ENCODE measurements at places on chromosomes 6 and 20.

- peak; percentile 92 for DNase-seq
Observed at GRCh38 chr6:33840048-33840926, 36.5 kb upstream of the MLN start.

DNA sequence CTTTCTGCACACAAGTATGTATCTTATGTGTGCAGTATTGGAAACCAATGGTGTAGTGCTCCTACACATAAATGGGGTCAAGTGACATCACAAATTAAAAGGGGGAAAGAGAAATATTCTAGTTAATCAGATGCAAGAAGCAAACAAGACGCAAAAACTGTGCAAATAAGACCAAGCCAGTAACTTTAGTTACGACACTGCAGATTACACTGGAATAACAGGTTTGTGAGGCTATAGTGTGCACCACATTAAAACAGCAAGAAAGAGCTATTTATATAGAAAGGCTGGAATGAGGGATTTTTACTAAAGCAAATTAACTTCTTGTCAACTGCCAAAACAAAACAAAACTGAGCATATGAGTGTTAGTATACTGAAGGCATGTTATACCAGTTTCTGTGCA, 45.8 kb downstream of the NR2E1 start:
- DNase-seq: no peak

DNA sequence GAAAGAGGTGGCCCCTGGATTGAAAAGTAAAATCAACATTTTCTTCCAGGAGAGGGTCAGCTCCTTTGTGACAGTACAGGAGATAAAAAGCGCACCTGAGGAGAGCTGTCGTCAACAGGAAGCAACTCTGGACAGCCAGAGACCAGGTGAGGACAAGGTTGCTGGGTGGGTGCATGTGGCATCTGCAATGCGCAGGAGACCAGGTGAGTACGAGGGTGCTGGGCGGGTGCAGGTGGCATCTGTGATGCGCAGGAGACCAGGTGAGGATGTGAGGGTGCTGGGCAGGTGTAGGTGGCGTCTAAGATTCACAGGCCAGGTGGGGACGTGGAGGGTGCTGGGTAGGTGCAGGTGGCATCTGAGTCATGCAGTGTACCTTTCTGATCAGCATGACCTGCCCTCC, 38.4 kb downstream of the WDR27 start:
- DNase-seq: no peak

GRCh38 chr20:46354207-46354555, 45.9 kb upstream of the CDH22 start:
- no peak for DNase-seq

DNA sequence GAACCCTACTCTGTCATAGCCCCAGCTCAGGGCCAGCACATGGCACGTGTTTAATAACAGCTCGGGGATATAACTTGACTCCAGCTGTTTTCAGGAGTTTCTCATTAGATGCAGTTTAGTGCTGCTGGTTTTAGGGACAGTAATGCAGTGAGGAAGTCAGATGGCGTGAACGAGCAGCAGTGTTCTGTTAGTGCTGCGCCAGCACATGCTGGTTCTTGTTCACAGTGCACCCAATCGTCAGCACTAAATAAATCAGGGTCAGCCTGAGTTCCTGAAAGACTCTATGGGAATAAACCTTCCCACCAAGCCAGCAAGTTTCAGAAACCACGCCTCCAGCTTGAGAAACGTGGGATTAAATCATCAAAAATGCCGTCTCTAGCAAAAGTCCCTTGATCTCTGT, 235.9 kb upstream of the SUPT3H start:
- no peak for DNase-seq

DNA sequence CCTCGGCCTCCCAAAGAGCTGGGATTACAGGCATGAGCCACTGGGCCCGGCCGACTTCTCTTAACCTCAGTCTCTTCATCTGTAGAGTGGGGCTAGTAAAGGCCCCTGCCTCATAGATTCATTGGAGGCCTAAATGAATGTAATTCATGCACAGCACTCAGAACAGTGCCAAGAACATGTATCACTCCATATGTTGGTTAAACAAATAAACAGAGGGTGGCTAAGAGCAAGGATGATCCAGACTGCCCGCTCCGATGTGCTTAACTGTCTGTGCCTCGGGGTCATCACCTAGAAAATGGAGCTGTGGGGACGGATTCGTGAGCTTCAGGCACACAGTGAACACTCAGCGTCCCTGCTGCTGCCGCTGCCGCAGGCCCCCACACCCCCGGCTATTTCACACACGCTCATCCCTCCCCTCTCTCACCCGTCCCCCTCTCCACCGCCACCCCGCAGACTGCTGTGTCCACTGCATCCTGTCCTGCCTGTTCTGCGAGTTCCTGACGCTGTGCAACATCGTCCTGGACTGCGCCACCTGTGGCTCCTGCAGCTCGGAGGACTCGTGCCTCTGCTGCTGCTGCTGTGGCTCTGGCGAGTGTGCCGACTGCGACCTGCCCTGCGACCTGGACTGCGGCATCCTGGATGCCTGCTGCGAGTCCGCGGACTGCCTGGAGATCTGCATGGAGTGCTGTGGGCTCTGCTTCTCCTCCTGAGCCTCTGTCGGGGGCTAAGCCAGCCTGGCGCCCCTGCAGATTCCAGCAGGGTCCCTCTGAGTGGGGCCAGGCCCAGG, 14.8 kb downstream of the MDFI start:
- no peak for DNase-seq

DNA sequence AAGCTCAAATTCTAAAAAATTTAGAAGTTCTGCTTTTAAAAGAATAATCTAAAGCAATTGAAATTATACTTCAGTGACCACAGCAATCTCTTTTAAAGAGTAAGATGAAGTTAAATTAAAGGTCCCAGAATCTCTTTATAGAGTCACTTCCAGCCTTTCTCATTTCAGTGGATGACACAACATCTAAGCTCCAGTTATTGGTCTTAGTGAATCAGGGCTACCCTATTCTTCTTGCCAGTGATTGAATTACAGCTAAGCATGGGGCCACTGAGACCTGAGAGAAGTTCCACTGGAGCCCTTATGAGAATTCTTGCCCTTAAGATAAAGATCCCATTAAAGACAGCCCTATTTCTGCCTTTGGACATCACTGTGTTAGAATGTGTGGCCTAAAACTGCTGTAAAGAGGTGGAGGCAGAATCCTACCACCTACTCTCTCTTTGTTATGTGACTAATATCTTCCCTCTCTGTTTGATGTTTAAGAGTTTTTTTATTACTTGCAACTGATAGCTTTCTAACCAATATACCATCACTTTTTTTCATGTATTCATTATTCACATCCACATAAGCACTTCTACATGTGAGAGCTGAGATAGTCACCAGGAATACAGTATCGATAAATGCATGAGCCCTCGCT, 128.6 kb downstream of the UNC5CL start:
- DNase-seq: no peak

DNA sequence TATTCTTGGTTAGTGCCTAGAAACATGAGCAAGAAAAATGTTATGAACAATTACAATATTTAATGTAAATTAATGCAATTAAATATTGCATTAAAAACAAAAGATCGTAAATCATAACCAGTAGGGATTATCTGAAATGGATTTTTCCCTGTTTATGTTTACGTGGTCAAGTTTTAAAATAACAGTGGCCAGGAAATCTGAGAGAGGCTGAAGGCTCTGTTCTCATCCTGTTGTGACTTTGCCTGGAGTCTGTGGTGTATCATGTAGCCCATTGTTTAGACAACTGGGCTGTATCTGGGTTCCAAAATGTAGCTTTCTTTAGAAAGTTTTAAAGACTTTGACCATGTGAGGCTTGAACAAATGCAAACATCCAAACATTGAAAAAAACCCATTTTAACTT, 2.4 kb downstream of the MYO6 start:
- DNase-seq: no peak

GRCh38 chr6:35544769-35545361, 32.2 kb upstream of the TULP1 start:
- no peak for DNase-seq

GRCh38 chr6:155253337-155253736, 10.5 kb upstream of the CLDN20 start:
- no peak for DNase-seq

DNA sequence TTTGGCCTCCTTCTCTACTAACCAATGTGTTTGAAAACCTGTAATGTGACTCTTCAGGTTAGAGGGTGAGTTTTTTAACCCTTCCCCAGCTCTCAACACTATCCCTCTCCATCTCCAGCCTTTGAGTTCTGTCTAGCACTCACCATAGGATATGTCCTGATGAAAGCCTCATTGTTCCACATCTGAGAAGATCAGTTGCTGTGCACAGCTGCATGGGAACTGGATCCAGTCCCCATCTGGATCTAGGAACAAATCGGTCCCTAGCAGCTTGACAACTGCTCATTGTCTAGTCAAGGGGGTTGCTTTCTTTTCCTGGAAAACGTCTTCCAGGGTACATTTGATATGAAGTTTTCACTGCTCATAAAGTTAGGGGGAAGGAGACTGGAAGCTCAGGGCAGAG, 45.4 kb upstream of the AGPAT4 start:
- DNase-seq: no peak

DNA sequence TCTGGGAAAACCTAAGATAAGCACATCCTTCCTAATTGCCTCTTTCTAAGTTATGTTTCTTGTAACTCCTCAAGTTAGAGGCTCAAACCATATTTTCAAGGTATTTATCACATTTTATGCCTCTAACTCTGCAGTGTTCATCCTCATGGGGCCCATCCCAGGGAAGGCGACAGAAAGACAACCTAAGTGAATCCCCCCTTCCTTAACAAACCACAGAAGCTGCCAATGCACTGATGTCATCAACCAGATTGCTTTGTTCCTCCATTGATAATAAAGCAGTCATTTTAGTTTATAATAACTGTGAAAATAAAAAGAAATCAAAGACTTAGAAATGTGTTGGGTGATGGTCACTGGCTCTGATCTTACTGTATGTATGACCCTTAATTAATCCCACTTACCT, 119.5 kb upstream of the TCF21 start:
- no peak for DNase-seq

GRCh38 chr6:136326038-136326553, 36.5 kb upstream of the BCLAF1 start:
- peak; percentile 7 for DNase-seq

- DNase-seq: no peak
Observed at GRCh38 chr20:20292472-20292871, 75.4 kb upstream of the INSM1 start.

GRCh38 chr6:26185004-26185403, 97.8 kb downstream of the HFE start:
- DNase-seq: no peak

GRCh38 chr20:37915800-37916570, 13.1 kb downstream of the VSTM2L start:
- no peak for DNase-seq

- DNase-seq: no peak
Observed at GRCh38 chr20:35730583-35731468, 11.2 kb downstream of the RBM39 start.

GRCh38 chr20:17024513-17025119, 202.2 kb upstream of the PCSK2 start:
- DNase-seq: peak; percentile 85

DNA sequence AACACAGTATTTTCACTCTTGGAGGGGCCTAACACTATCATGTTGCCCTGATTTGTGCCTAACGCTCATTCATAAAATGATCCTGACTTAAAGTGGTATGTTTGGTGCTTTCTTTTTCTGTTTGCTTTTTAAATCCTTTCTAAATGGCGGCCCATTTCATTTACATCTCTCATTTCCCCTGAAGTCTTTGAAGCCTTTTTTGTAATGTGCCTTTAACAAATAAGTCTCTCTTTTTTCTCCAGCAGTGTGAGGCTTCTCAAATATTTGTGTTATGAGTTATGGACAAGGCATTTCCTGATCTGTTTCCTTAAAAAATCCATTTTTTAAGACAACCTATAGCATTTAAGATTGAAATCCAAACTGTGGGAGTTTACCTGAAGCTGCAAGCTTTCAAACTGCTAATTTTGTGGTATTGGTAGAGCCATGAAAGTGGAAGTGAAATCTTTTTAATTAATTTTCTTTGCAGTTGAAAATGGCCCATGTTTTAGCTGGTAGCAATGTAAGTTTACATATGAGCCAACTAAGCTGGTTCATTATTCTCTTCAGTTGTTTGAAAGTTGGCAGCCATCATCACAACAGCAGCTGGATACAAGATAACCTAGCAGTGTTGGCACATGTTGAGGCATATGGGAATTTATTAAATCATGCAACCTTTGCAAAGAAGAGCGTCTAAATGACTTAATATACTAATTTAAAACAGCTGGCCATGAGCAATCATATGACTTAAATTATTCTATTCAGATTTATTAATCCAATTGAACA, 469.7 kb downstream of the CDKAL1 start:
- DNase-seq: no peak

GRCh38 chr6:139161169-139161568, 26.3 kb downstream of the HECA start:
- no peak for DNase-seq

Measured in kidney glomerular epithelial cell (primary cell).